ENCODE measurements at places on chromosomes 5 and 9.

- DNase-seq = no peak
Measured at GRCh38 chr5:62701036-62701435, 122.4 kb downstream of the LRRC70 start.

GRCh38 chr9:134922932-134923240 lies 5.2 kb upstream of the FCN1 start:
- no peak for DNase-seq

DNA sequence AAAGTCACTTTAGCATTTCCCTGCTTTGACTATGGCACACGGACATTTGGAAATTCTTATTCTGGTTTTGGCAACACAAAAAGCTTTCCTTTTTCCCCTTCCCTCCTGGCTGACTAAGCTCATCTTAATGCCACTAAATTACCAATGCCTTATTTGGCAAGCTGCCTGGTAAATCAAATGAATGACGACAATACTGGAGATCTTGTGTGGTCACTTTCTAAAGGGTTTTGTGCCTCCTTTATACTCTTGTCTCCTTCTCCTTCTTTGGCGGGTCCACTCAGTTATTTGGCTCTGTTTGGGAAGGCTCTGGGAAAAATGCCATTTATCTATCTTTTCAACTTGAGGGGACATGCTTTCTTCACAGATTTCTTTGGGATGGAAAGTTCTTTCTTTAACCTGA lies 34.9 kb downstream of the SH3GL2 start:
- no peak for DNase-seq

GRCh38 chr9:94826044-94826443 lies 99.5 kb downstream of the AOPEP start:
- DNase-seq = no peak

DNA sequence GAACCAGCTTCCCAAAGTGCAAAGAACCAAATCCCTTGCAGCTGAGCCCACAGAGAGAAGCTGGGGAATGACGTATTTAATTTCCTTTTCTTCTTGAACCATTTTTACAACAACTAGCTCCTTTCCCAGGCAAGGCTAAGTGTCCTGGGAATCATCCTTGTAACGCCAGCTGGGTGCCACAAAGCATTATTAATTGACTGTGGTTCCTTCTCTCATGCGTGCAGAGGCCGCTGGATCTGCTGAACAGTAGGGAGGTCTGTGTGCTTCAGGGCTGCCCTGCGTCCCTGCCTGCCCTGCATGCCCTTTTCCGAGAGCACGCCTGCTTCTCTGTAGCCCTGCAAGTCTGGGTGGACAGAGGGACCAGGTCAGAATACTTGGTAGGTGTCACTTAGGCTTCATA lies 124.1 kb upstream of the OTULINL start:
- DNase-seq = no peak

DNA sequence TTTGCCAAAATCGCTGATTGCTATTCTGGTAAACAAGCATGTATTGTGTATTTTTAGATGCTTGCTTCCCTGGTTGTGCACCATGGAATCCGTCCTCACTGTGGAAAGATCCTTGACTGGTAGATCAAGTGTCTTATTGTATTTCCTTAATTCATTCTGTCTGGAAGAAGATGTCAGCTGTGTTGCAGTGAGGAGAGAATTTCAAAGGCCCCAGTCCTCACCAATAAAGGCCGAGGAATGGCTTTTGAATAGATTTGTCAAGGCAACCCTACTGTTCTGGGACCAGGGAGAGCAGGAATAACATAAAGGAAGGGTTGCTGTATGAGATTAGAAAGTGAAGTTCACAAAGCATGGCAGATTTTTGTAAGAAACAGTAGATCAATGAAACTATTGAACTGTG lies 36.2 kb upstream of the POU5F2 start:
- DNase-seq = no peak

DNA sequence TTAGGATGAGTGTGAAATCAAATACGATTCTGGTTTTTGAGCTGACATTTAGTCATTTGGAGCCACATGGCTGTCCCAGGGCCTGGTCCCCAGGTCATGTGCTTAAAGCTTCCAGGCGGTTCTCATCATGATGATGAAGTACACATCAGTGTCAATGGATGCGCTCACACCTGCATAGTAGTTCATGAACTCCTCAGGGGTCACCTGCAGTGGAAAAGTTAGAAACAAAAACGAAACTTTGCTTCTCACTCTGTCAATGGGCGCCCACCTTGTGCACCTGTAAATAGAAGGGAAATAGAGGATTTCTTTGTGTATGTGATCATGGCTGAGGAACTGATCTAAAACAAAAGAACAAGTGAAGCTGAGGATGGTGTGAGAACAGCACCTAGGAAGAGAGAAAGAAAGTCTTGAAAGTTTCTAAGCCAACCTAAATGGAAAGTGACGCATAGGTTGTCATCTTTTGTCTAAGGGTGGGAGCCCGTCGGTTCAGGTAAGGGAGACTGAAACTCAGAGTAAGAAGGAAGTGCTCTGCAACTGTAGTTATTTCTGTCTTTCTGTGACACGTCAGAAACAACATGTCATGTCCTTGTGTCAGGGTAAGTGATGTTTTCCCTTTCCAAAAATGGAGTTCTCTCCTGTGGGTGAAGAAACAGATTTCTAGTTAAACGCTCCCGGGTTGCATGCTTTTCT lies 33.8 kb downstream of the CAPSL start:
- DNase-seq = no peak

- no peak for DNase-seq
Measured at GRCh38 chr9:77316058-77316457, 138.7 kb downstream of the VPS13A start.

DNA sequence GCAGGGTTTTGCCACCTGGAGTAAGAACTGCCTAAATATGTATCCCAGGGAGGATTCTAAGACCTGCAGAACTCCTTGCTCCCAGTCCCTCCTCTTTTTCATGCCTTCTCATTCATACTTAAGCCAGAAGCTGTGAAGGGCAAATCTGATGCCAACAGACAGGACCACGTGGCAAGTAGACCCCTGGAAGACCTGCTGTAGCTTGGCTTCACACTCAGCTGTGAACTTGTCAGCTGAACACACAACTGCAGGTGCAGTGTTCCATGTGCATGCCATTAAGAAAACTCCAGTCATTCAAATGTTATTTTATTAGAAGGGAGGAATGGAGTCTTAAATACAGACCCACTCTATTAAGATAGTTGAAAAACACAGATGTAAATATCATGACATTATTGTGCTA lies 79.3 kb upstream of the AGXT2 start:
- no peak for DNase-seq

Measured in cortex of kidney (tissue), 1 donor.